NCI-H460 (cell line): ENCODE measurements at places on chromosomes 2 and 18.

DNA sequence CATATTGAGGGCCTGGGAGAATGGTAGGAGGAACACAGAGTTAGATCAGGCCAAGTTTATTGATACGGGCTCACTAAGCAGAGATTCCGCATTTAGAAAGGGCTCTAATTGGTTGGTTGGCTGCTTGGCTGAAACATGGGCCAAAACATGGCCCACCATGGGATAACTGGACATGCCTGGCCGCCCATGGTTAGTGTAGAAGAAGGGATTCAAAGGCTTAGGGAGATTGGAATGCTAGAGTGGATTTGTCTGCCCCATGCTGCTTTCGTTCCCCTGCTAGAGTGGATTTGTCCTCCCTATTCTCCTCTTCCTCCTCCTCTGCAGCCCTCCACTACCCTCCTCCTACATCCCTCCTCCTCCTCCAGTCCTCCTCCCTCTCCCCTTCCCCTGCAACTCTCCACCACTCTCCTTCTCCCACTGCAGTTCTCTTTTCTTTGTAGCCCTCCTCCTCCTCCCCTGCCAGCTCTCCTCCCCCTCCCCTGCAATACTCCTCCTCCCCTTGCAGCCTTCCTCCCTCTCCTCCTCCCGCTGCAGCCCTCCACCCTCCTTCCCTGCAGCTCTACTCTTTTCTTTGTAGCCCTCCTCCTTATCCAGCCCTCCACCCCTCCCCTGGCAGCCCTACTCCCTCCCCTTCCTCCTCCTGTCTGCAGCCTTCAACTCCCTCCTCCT is 17.2 kb downstream of the BOK start:
- no peak for DNase-seq

DNA sequence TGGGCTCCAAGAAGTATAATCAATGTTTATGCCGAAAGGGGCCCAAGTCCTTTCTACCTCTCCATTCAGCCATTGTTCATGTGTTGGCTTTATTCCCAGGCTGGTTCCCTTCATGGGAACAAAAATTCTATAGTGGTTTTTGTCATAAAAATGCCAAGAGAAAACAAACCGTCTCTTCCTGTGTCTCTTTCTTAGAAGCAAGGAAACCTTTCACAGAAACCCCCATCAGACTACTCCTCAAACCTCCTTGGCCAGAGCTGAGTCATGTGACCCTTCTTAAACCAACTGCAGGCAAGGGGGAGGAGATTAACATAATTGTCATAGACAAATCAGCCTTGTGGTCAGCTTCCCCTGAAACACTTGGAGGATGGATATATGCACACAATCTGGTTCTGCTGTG is 75.1 kb upstream of the TANK start:
- no peak for DNase-seq

GRCh38 chr2:14944562-14945346 is 312.2 kb downstream of the LRATD1 start:
- no peak for DNase-seq

DNA sequence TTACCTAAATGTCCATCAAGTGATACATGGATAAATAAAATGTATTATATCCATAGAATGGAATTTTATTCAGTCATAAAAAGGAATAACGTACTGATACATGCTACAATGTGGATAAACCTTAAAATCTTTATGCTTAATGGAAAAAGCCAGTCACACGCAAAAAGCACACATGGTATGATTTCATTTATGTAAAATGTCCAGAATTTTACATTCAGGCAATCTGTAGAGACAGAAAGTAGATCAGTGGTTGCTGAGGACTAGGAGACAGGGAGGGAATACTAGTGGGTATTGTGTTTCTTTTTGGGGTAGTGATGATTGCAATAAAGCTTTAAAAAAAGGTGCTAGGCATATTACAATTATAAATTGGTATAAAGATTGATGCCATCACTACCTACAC is 30.7 kb upstream of the CD302 start:
- DNase-seq = no peak

DNA sequence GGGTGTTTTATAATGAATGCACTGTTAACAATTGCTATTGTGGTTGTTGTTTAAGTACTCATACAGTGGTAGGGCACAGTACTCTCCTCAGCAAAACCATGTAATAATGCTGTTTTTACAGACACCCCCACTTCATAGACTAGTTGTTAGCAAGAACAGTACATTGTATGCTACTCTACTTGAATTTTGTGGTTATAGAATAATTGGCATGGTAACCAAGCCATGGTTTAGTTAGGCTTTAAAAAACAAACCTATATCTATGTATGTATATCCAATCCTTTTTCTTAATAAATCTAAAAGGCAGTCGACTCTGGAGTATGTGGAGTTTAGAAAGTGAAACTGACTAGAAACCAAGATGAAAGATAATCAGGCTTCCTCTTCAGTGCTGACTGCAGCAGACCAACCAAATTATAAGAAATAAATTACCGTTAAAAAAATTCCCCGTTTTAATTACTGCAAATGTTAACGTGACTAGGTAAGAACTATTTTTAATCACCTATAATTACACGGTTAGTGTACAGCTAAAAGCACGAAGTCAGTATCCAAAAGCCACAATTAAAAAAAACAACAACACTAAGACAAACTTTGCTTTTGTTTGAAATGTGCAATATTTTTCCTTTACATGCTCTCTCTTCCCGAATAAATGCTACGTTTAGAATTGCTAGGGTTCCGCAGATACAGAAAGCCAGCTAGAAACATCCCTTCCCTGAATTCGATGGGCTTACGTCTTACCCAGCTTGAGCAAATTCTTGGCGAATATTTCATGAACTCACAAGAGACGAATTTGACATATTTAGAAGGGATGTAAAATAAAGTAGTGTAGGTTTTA is 113.3 kb upstream of the SERTAD2 start:
- no peak for DNase-seq

DNA sequence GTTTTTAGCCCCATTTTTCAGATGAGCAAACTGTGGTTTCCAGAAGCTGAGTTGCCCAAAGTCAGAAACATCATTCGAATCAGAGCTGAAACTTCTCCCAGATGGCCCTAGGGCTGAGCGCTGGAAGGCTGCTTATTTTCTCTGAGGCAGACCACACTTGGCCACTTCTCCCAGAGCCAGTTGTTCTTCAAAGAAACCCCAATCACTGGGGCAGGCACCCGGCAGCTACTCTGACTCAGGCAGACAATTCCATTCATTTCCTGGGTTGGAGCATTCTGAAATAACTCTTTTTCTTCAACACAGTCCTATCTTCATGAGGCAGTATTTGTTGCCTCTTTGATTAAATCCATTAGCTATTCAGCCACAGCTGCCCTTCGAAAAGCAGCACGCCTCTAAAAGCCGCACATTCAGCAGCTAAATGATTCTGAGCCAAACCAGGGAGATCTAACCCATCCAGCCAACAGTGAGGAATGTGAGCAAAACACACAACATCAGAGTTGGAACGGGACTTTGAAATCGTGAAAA is 40.9 kb downstream of the LRATD1 start:
- DNase-seq = no peak

- DNase-seq = peak; percentile 46
These were observed 3.1 kb downstream of the EGR4 start for GRCh38 chr2:73290049-73290839.

DNA sequence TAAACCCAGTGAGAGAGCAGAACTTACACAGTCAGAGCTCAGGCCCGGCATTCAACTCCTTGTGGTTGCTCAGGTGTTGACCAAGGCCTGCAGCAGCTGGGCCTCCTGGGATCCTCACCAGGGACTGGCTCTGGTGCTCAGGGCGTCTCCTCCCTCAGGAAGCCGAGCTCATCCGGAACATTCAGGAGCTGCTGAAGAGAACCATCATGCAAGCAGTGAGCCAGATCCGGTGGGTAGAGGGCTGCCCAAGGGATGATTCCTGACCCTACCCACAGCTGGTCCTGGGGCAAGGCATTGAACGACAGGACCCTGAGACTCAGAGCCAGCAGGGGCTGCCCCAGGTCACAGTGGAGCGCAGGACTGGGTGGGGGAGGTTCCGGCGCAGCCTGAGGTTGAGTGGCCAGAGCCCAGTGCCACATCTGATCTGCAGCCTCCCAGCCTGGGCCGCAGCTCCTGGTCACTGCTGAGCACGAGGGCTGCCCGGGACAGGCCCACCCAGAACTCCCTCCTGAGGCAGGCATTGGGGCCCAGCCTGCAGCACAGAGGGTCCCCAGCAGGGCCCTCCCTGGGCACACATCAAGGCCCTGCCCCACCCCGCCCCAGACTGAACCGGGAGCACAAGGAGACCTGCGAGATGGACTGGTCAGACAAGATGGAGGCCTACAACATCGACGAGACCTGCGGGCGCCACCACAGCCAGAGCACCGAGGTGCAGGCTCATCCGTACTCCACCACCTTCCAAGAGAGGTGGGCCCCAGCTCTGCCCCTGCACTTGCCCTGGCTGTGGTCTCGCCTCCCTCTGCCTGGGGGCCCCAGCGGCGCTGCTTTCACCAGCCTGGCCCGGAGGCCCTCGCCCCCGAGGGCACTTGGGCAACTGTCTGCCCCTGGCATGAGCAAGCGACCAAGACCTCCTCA is 2.4 kb downstream of the TEKT4 start:
- no peak for DNase-seq

- DNase-seq = no peak
These were observed 60.5 kb upstream of the CYRIA start for GRCh38 chr2:16726147-16726546.

DNA sequence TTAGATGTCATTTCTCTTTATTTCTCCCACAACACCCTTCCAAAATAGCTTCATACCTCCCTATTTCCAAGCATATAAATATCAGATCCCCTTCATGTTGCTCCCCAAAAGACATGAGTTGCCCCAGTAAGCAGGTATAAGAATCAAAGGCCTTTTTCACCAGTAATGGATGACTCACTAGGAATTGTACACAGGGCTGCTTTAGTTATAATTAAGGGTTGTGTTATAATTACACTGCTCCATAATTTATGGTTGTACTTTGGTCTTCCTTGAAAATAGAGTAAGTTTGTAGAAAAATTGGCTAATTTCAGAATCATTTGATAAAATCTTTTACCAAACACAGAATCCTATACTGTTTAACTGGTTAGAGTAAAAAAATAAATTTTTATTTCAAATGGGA is 8.8 kb upstream of the AQP4 start:
- no peak for DNase-seq

DNA sequence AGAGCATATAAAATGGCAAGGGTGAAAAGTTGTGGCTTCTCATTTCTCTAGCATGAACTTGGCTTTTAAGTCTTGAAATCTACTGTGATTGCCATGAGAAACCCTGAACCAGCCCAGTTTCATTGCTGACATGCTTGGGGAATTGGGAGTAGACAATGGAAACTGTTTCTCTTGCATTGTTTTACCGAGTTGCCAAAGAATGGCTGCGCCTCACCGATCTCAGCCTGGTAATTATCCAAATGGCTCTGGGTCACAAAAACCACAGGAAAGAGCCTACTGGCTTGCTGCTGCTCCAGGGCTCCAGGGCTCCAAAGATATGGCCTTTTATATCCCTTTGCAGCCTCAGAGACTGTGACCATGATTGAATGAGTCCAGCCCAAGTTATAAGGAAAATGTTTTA is 310.4 kb upstream of the NT5C1B start:
- no peak for DNase-seq

GRCh38 chr2:9807056-9807455 is 36.2 kb upstream of the TAF1B start:
- no peak for DNase-seq

DNA sequence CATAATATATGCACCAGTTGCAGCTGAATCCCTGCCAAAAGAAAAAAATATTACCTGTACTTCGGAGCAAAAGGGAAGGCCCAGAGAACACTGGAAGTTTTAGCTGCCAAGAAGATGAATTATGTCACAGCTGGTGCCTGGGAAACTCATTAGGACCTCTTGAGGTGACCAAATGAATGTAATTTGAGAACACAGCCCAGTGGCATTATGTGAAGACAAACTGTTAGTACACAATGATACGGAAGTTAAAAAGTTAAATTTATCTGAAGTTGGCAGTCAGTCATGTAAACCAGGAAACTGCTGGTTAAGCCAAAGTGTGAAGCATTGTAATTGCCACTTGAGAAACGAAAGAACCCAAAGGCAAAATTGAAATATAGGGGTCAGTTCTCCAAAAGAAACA is 80.7 kb downstream of the EML4 start:
- DNase-seq = no peak

- DNase-seq = no peak
These were observed 4.1 kb upstream of the TTR start for GRCh38 chr18:31587529-31587928.

DNA sequence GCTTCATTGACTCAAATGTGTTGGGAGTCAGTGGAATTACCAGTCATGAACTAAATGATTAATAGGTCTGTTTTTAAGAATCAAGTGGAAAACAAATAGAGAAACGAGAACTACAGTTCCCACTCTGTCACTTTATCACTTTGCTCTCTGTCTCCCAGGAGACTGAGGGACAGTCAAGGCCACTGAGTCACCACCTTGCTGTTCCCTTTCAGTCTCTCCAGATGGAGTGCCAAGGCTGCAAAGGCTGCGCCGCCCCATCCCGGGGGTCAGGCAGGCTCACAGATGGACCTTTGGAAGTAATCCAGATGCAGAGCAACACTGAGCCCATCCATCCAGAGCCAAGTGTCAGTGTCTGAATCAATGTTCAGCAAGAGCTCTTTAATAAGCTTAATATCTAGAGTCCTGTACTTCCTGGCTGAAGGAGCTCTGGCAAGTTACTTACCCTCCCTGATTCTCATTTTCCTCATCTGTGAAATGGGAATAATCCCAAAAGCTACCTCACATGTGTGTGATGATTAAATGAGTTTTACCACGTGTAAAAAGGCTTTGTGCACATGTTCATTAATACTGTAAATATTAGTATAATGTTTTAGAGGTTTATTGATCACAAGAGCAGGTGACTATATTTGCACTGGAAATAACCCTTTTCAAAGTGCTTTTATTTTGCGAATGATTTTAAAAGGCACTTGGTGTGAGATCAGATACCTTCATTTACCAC is 43.0 kb upstream of the EFEMP1 start:
- no peak for DNase-seq

DNA sequence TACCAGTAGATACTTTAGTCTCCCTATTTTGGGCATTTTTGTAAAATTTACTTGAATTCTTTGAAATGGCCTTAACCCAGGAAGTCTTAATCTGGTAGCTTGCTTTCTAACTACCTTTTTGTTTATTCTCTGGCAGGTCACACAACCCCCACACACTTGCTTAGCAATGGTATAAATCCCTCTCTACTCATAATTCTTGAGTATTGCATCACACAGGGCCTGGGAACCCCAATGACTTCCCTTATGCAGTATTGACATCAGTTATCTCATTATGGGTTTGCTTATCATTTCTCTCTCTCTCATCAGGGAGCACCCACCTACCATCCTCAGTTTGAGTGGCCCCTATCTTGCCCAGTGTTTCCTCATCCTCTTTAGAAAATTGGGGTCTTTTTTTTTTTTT is 207.1 kb downstream of the KCNS3 start:
- no peak for DNase-seq

DNA sequence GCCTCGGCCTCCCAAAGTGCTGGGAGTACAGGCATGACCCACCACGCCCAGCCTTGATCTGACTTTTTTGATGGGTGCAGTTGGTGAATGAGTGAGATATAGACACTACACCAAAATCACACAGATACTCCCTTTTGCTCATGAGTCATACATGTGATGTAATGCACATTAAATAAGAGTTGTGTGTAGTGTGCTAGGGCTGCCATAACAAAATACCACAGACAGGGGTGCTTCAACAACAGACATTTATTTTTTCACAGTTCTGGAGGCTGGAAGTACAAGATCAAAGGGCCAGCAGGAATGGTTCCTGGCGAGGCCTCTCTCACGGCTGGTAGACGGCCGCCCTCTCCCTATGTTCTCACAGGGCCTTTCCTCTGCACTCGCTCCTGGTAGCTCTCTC is 46.6 kb downstream of the GBX2 start:
- no peak for DNase-seq

- no peak for DNase-seq
These were observed 79.3 kb downstream of the NRXN1 start for GRCh38 chr2:50952596-50952995.

- peak; percentile 86 for DNase-seq
These were observed 60.4 kb downstream of the ATOH8 start for GRCh38 chr2:85813982-85814801.
